Cerebellar nuclear complex (tissue), 1 donor: ENCODE measurements at places on chromosomes 12 and 14.

GRCh38 chr12:20213723-20214625 lies 154.4 kb upstream of the PDE3A start:
- no peak for DNase-seq

- no peak for DNase-seq
Observed at GRCh38 chr12:57381693-57382220, 49.1 kb downstream of the R3HDM2 start.

DNA sequence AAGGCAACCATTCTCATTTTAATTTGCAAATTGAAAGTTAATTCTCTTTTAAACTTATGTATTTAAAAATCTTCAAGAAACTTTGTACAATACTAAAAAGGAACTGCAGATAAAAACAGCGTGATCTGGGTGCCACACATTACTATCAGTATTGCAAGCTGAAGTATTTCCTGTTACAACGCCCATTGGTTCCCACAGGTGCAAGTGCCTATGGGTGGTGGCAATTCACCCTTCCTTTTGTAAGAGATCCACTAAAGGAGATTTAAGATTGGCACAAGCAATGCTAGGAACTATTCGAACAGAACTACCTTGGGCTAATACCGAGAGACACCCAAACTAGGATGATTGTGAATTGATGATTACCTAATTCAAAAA lies 13.2 kb downstream of the TAOK3 start:
- no peak for DNase-seq

GRCh38 chr12:92139634-92140150 lies 6.0 kb downstream of the BTG1 start:
- no peak for DNase-seq

DNA sequence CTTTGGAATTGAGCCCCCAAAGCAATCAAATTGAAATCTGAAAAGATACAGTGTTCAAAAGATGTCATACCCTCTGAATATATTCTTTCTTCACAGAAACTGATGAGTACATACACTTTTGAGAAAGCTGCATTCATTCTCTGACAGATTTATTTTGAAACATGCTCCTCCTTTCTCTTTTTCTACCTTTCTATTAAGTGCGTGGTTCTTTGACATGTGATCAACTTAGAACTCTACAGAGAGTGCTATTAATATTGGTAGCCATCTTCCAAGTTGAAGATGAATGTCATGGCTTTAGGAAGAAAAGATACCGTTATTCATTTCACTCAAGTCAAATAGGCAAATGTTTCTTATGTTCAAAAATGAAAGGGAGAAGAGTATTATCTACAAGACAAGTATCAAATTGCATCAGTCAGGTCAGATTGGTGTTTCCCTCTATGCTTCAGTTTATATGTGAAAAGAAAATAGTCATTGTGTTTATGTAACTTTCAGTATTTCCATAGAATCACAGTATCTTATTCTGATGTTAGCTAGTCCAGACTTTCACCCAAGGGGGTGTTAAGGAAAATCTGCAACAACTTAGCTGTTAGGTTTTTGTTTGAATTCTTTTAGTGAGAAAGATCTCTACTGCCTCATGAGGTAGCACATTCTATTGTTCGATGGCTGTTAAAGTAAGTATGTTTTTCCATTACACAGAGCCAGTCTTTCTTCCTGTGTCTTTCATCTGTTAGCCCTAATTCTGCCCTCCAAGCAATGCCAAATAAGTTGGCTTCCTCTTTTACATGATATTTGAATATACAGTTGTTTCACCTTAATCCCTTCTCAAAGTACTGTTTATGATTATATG lies 55.4 kb upstream of the GARIN2 start:
- DNase-seq, result no peak

- no peak for DNase-seq
Observed at GRCh38 chr14:60643141-60643462, 6.2 kb downstream of the SIX1 start.

- DNase-seq, result no peak
Observed at GRCh38 chr12:33639975-33640374, 200.4 kb upstream of the SYT10 start.

GRCh38 chr14:34539407-34540180 lies at the start of gene EAPP:
Gene EAPP, minus strand, starts transcription at chr14:34539701. Its CDS starts 73 bp downstream, at chr14:34539628.
- no peak for DNase-seq

DNA sequence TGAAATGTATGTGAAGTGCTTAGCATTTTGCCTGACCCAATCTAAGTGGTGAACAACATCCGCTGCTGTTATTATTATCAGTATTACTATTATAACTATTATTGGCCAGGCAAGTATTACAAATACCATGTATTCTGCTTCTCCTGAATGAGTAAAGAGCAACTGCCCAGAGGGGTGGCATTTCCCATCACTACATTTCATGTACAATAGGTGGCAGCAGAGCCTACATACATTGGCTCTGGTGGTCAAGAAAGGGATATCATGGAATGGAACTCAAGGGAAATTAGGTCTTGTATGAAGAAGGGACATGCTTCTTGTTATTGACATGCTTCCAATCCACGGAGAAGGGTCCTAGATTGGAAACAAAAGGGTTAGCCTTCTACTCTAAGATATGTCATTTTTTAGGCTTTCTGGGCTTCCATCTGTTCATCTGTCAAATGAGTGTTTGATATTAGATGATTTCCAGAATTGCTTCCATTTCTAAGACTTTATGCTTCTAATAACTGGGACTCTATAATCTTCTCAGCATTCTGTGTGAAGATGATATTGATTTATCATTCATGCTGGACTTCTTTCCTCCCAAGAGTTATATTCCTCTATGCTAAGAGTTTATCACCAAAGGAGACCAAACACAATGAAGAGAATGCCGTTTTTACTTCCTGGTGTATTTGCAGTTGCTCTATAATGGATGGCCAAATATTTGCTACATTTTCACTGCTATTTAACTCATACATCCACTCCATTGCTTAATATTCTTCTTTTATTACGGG lies 239.1 kb downstream of the SSPN start:
- no peak for DNase-seq

DNA sequence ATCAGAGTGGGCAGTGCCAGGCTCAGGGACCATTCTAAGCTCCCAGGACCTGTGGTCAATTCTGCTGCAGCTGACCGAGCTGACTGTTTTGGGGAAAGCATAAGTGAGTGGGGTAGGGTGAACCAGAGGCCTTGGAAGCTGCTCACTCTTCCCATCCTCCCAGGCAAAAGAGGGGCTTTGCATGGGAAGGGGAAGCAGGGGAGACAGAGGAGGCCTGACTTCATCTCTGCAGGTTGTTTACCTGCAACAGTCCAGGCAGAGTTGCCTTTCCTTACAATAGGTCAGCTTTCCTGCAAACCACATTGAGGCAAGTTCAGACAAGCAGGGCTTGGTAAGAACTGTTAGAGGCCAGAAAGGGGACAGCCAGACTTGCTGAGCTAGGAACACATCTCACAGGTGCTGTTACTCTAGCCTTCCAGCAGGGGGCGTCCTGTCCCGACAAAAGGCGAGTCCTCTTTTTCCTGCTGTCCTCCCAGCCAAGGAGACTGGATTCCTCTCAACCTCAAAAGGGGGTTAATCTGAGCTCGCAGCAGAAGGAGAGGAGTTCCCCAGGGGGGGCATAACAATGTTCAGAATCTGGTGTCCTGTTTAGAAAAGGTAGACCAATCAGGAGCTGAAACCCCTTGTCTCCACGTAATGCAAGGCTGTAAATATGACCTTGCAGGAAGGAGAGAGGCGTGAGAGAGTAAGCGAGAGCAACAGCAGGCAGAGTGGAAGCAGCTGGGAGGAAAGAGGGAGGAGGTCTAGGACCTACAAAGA lies 4.3 kb upstream of the DHRS2 start:
- DNase-seq, result peak; percentile 32

DNA sequence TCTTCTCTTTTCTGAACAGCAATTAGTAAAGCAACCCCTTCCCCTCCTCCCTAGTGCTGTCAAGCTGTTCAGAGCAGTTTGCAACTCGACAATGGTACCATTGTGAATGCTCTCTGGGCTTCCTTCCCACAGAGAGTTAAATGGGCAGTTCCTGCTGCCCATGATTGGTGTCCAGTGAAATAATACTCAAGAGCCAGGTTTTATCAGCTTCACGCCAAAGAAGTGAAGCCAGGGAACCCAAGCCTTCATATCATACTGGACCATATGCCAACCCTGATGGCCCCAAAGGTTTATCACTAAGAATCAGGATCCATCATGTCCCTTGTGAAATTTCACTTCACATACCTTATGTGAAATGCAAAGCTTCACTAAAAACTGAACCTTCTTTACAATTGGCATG lies 24.7 kb downstream of the INSM2 start:
- no peak for DNase-seq

DNA sequence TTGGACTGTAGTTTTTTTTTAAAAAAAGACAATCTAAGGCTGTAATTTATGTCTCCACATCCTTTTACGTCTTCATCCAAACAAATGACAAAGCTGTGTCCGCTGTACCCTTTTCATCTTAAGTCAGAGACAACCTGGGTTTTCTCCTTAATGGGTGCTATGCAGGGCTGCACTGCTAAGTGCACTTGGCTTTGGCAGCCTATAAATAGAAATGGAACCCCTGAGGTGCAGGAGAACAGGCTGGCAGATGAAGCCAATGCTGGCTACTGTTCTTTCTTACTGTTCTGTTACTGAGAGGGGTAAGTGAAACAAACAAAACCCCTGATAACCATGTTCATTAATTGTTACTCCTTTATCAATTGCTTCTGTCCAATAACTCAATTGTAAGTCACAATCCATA lies 47.1 kb upstream of the KICS2 start:
- DNase-seq, result no peak

DNA sequence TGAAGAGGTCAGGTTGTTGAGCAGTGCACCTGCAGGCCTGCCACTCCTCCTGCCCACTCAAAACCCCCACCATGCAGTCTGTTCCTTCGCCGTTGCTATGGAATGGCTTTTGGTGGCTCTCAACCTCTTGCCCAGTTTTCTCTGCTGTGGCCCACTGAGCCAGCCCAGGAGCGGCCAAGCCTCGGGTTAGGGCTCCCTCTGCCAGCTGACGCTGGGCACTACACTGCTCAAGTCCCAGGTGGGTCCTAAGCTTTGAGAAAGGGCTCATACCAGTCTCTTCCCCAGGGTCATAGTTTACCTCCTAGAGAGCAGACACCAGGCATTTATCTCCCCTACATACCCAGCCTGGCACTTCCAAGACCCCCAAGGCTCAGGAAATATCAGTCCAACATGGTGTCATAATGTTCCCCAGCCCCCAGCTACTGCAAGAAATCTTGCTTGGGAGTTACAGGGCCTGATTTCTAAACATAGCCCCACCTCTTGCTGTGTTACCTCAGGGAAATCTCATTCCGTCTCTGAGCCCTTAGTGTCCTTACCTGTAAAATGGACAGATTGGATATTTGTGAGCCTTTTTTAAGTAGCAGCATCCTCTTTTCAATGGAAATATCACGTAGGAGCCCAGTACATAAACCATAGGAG lies 59.4 kb downstream of the TSPAN11 start:
- no peak for DNase-seq

GRCh38 chr14:76776428-76777251 lies 15.4 kb downstream of the VASH1 start:
- DNase-seq, result no peak

DNA sequence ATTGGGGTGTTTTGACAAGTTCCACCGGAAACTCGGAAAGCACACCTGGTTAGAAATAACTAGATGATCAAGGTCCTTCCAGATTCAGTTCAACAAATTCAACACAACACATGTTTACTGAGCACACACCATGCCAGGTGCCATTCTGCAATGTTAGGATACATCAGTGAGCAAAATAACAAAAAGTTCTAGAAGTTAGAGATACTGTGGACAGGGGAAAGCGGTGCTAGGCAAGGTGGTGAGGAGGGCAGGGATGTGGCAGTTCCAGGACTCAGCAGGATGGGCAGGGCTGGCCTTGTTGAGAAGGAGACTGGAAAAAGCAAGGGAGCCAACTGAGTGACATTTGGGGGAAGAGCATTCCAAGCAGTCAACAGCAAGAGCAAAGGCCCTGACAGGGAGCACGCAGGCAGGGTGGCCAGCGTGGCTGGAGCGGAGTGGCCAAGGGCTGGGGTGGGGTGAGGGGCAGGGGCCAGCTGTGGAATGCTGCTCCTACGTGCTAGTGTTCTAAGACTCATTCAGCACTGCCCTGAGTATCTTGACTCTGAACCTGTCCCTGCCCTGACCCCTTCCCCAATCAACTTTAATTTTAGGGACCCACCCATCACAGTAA lies 19.4 kb upstream of the FAIM2 start:
- DNase-seq, result no peak

DNA sequence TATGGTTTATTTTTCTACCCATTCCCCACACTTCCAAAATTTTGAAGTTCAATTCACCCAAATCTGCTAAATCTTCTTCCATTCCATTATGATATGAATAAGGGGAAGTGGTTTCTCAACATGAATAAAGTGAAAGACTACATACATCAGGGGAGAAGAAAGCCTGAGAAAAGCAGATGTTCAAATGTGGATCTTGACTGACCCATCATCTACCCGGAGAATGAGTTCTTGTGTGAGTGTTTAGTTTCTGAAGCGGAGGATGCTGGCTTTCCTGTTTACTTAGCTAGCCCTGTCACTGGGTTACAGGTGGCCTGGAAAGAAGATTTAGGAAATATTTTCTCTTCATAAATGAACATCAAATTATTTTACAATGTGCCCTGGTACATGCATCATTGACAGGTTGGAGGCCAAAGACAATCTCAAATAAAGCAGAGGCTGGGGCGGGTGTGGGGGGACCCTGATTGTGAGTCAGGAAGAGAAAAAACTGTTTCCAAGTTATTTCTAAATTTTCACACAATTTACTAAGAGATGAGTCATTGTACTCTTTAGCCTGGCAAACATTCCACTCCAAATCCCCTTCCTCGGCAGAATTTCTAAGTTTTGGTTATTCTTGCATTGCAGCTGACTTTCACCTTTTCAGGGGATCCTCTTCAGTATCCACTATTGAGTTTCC lies 135.6 kb downstream of the SLC25A21 start:
- no peak for DNase-seq

DNA sequence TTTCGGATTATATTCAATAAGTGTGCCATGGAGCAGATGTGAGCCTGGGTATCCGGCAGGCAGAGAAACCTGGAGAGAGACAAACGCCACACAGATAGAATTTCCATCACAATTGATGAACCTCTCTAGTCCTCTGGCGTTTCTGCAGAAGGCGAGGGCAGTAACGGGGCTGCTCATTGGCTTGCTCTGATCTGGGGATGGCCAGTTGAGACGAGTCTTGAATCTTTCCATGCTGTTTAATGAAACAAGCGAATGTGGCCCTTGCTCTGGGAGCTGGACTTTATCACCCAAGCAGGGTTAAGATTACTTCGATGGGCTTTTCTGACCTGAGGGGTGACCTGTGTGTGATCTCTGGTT lies 42.4 kb upstream of the CLMN start:
- no peak for DNase-seq

- no peak for DNase-seq
Observed at GRCh38 chr14:96256407-96256806, 397 bp downstream of the BDKRB1 start.
